ENCODE measurements at places on chromosomes 1 and 21. TPM values are rescaled to one million over a fixed set of nuclear protein-coding genes. Genes with fewer than 3 reads are reported as not detected.

The TNFRSF18 gene
- polyA plus RNA-seq = 1.0 TPM

The BNIPL gene
- polyA plus RNA-seq = 0.09 TPM

The LTN1 gene
- 11.7 TPM for polyA plus RNA-seq

The C1orf232 gene
- polyA plus RNA-seq = not detected

The AMY1A gene
- polyA plus RNA-seq = not detected

The FLG2 gene
- not detected for polyA plus RNA-seq
